ENCODE measurements at places on chromosomes 13 and 19. TPM values are rescaled to one million over a fixed set of nuclear protein-coding genes. Genes with fewer than 3 reads are reported as not detected.

The PDX1 gene
- not detected for total RNA-seq

The ZNF880 gene
- total RNA-seq = 11.3 TPM

The SLC8A2 gene
- not detected for total RNA-seq

The CACNA1A gene
- total RNA-seq = 0.34 TPM

The C13orf42 gene
- not detected for total RNA-seq

The KCTD4 gene
- not detected for total RNA-seq

The SIGLEC8 gene
- total RNA-seq = not detected

The CGB5 gene
- total RNA-seq = not detected

The SPACA4 gene
- not detected for total RNA-seq

The SPTBN4 gene
- total RNA-seq = not detected

The TYROBP gene
- total RNA-seq = not detected

The RNF225 gene
- total RNA-seq = 0.68 TPM

The ODAD3 gene
- 1.4 TPM for total RNA-seq

The ATP4B gene
- total RNA-seq = 0.58 TPM

The C1QTNF9 gene
- not detected for total RNA-seq

The ZNF99 gene
- total RNA-seq = not detected

The THAP8 gene
- 13.9 TPM for total RNA-seq

The NLRP4 gene
- not detected for total RNA-seq

The CLEC17A gene
- not detected for total RNA-seq

The NUFIP1 gene
- total RNA-seq = 3.6 TPM

The GJB2 gene
- total RNA-seq = not detected

The DENND1C gene
- not detected for total RNA-seq

The MRPL4 gene
- total RNA-seq = 68.1 TPM

The ZNF730 gene
- 0.44 TPM for total RNA-seq

The TMEM86B gene
- 2.8 TPM for total RNA-seq

The COL5A3 gene
- 2.6 TPM for total RNA-seq

The KLK10 gene
- total RNA-seq = not detected

The FOXA3 gene
- not detected for total RNA-seq

The RUBCNL gene
- not detected for total RNA-seq

The PABPC3 gene
- 0.05 TPM for total RNA-seq

The ZNF66 gene
- 2.5 TPM for total RNA-seq

The LILRB2 gene
- total RNA-seq = not detected

The PDE4C gene
- total RNA-seq = not detected

The EBI3 gene
- total RNA-seq = 9.0 TPM

The ERVK3-1 gene
- total RNA-seq = 34.3 TPM

The SHISA7 gene
- total RNA-seq = not detected

The FCAR gene
- total RNA-seq = not detected

The MATK gene
- total RNA-seq = 3.3 TPM
